ENCODE measurements at places on chromosomes 13 and 19. TPM values are rescaled to one million over a fixed set of nuclear protein-coding genes. Genes with fewer than 3 reads are reported as not detected.

DNA sequence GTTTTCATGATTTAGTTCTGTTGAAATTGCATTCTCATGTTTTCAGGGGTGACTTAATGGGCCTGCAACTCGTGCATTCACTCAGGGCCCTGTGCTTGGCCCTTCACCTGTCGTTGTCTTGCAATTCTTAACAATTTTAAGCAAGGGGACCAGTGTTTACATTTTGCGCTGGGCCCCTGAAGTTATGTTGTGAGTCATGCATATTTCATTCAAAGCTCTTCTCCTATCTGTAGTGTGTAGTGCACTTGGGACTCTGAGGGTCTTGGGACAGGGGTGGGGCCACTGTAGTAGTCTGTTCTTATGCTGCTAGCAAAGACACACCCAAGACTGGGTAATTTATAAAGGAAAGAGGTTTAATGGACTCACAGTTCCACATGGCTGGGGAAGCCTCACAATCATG, 211.2 kb upstream of the RXFP2 start:
- no peak overlapping the region for H3K4me3 ChIP-seq
- no peak overlapping the region for H3K27ac ChIP-seq
- H3K36me3 ChIP-seq, result no peaks in the 10 kb centered on the region
- H3K27me3 ChIP-seq, result no peaks in the 10 kb centered on the region

GRCh38 chr13:104833221-104833620, 1702.2 kb downstream of the EFNB2 start:
- no peak for DNase-seq
- no peak overlapping the region for H3K27ac ChIP-seq
- H3K27me3 ChIP-seq, result no peaks in the 10 kb centered on the region
- H3K4me3 ChIP-seq, result no peak overlapping the region
- H3K36me3 ChIP-seq, result no peaks in the 10 kb centered on the region

- DNase-seq, result no peak
- no peaks in the 10 kb centered on the region for H3K36me3 ChIP-seq
- H3K4me3 ChIP-seq, result no peak overlapping the region
- no peaks in the 10 kb centered on the region for H3K27me3 ChIP-seq
Observed at GRCh38 chr13:75452564-75452963, 29.4 kb downstream of the TBC1D4 start.

- H3K4me3 ChIP-seq, result no peak overlapping the region
- no peak for DNase-seq
- no peaks in the 10 kb centered on the region for H3K4me1 ChIP-seq
Observed at GRCh38 chr13:78719367-78719766, 60.4 kb upstream of the OBI1 start.

DNA sequence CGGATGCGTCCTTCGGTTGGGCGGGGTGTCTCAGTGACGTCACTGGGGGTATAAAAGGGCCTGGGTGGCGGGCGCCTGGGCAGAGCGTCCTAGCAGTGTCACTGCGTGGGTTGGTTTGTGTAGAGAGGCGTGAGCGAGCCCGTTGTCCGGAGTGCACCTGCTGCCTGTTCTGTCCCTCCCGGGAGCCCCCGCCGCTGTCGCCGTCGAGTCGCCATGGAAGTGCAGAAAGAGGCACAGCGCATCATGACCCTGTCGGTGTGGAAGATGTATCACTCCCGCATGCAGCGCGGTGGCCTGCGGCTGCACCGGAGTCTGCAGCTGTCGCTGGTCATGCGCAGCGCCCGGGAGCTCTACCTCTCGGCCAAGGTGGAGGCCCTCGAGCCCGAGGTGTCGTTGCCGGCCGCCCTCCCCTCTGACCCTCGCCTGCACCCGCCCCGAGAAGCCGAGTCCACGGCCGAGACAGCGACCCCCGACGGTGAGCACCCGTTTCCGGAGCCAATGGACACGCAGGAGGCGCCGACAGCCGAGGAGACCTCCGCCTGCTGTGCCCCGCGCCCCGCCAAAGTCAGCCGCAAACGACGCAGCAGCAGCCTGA, 2.9 kb downstream of the IER2 start:
- peak overlapping the region; percentile 95 for H3K27ac ChIP-seq
- peaks cover 4% of the 10 kb centered on the region for H3K36me3 ChIP-seq
- peak; percentile 98 for DNase-seq

DNA sequence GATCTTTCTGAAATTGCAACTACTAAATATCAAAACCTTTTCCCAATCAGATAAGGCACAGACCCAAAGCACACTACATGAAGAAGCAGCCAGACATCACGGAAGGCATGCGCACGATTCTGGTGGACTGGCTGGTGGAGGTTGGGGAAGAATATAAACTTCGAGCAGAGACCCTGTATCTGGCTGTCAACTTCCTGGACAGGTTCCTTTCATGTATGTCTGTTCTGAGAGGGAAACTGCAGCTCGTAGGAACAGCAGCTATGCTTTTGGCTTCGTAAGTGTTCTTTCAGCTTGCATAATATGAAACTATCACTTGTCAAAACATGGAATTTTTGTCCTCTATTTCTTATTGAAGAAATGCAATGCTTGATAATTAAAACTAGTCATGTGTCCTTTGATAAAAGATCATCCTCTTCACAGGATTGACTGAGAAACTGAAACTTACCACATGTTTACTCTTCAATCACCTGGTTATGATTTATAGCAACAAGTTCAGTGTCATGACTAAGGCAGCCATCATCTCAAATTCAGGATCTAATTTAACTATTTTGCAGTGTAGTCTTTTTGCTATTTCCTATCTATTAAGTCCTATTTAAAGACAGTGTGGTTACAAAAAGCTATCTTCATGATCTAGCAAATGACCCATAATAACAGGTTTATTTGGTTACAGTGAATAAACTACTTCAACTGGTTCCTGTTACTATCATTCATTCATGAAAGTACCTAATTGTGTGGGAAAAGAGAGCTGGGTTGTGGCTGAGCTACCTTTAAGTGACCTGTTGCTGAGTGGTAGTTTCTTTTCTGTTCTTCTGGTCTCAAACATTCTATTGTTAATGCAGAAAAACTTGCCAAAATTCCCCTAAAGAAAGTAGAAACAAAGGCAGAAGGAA, 6.5 kb downstream of the CCNA1 start:
- no peaks in the 10 kb centered on the region for H3K36me3 ChIP-seq
- DNase-seq, result no peak
- no peaks in the 10 kb centered on the region for H3K27me3 ChIP-seq
- H3K4me1 ChIP-seq, result no peaks in the 10 kb centered on the region

LCP1 gene
- total RNA-seq, result 8.6 TPM

ZNF433 gene
- 6.4 TPM for total RNA-seq

SLC17A7 gene
- 0.53 TPM for total RNA-seq

Measured in muscle of leg (tissue), 16 donors.